Cardiac muscle cell (in vitro differentiated cells and primary cell): ENCODE measurements at places on chromosomes 16 and 17. TPM values are rescaled to one million over a fixed set of nuclear protein-coding genes. Genes with fewer than 3 reads are reported as not detected.

The HES7 gene
- 1.1 and 1.5 TPM in 2 replicates for polyA plus RNA-seq

The EPN3 gene
- 1.9 and 3.5 TPM in 2 replicates for polyA plus RNA-seq

The OR1A1 gene
- polyA plus RNA-seq: not detected in 2 replicates

The NOG gene
- 18.9 and 32.7 TPM in 2 replicates for polyA plus RNA-seq

The NPIPA5 gene
- 6.5 and 7.4 TPM in 2 replicates for polyA plus RNA-seq

The KRT9 gene
- polyA plus RNA-seq: not detected in 2 replicates

The TTLL6 gene
- not detected in 2 replicates for polyA plus RNA-seq

The HOXB4 gene
- polyA plus RNA-seq: 5.4 TPM in 2 replicates

The PRSS22 gene
- polyA plus RNA-seq: not detected in 2 replicates

The NACA2 gene
- not detected in 2 replicates for polyA plus RNA-seq

The KRTAP4-4 gene
- not detected in 2 replicates for polyA plus RNA-seq

The SERPINF2 gene
- polyA plus RNA-seq: not detected in 2 replicates

The KRTAP17-1 gene
- polyA plus RNA-seq: not detected in 2 replicates

The TAX1BP3 gene
- 155 and 286 TPM in 2 replicates for polyA plus RNA-seq

The TMC8 gene
- polyA plus RNA-seq: 1.8 and 3.1 TPM in 2 replicates

The TUBG1 gene
- polyA plus RNA-seq: 162 and 177 TPM in 2 replicates

The ANKFN1 gene
- 0.55 TPM in 1 of 2 replicates, not detected in the other for polyA plus RNA-seq

The CDC42EP4 gene
- polyA plus RNA-seq: 17.9 and 24.4 TPM in 2 replicates

The CTRB2 gene
- 0.76 TPM in 1 of 2 replicates, not detected in the other for polyA plus RNA-seq

The EIF5A gene
- 719 and 988 TPM in 2 replicates for polyA plus RNA-seq

The MYH13 gene
- polyA plus RNA-seq: not detected in 2 replicates

The ASPHD1 gene
- polyA plus RNA-seq: 1.8 and 2.3 TPM in 2 replicates

The PERCC1 gene
- polyA plus RNA-seq: not detected in 2 replicates

The ZP2 gene
- polyA plus RNA-seq: not detected in 2 replicates

The PIPOX gene
- polyA plus RNA-seq: 3.6 and 5.3 TPM in 2 replicates

The PDIA2 gene
- polyA plus RNA-seq: 1.7 and 4.6 TPM in 2 replicates

The RHOT2 gene
- polyA plus RNA-seq: 294 and 315 TPM in 2 replicates

The YBX2 gene
- polyA plus RNA-seq: 20.9 and 32.7 TPM in 2 replicates

The TAOK1 gene
- 5.8 and 8.0 TPM in 2 replicates for polyA plus RNA-seq

The IFI35 gene
- 8.7 and 9.4 TPM in 2 replicates for polyA plus RNA-seq

The DUS2 gene
- polyA plus RNA-seq: 29.7 and 30.0 TPM in 2 replicates

The MATCAP1 gene
- 47.8 and 53.7 TPM in 2 replicates for polyA plus RNA-seq

The TP53TG3D gene
- not detected in 2 replicates for polyA plus RNA-seq

The SKAP1 gene
- polyA plus RNA-seq: 0.65 TPM in 1 of 2 replicates, not detected in the other

The PRSS27 gene
- polyA plus RNA-seq: 12.1 and 14.5 TPM in 2 replicates

The CREBBP gene
- polyA plus RNA-seq: 24.4 and 27.3 TPM in 2 replicates

The TBC1D3B gene
- 4.0 and 4.7 TPM in 2 replicates for polyA plus RNA-seq

The KRTAP3-2 gene
- not detected in 2 replicates for polyA plus RNA-seq

The SBK1 gene
- polyA plus RNA-seq: 12.9 and 15.3 TPM in 2 replicates

The WNT3 gene
- 5.8 and 7.3 TPM in 2 replicates for polyA plus RNA-seq

The MT4 gene
- not detected in 2 replicates for polyA plus RNA-seq

The BAHCC1 gene
- polyA plus RNA-seq: 20.0 and 20.3 TPM in 2 replicates

The MYL4 gene
- 3,500 and 5,148 TPM in 2 replicates for polyA plus RNA-seq

The HYDIN gene
- polyA plus RNA-seq: 1.7 and 1.8 TPM in 2 replicates
